ENCODE measurements at places on chromosomes 11 and 22. TPM values are rescaled to one million over a fixed set of nuclear protein-coding genes. Genes with fewer than 3 reads are reported as not detected.

DNA sequence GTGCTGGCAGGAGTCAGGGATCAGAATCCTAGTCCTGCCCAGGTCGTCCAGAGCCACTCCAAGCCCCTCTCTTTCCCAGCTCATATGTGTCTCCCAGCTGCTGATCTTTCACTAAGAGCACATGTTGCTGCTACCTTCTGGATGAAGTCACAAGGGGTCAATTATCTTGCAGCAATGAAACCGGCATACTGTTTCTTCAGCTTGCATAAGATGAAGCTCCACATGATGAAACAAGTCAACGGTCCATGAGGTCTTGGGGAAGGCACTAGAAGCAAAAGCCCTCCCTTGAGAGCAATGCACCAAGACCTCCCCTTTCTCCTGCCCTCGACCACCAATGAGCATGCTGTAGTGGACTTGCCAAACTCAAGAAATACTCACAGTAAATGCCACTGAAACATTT is 148.9 kb downstream of the TENM4 start:
- DNase-seq = no peak

GRCh38 chr11:4084406-4085125 is 10.0 kb upstream of the RRM1 start:
- DNase-seq = no peak

PELI3 gene
- 3.2 TPM for polyA plus RNA-seq

- no peak for DNase-seq
These were observed 347.3 kb upstream of the RAG2 start for GRCh38 chr11:36945384-36945783.

USH1C gene
- not detected for polyA plus RNA-seq

SYT8 gene
- polyA plus RNA-seq = not detected
